ENCODE measurements at places on chromosomes 7 and 10.

DNA sequence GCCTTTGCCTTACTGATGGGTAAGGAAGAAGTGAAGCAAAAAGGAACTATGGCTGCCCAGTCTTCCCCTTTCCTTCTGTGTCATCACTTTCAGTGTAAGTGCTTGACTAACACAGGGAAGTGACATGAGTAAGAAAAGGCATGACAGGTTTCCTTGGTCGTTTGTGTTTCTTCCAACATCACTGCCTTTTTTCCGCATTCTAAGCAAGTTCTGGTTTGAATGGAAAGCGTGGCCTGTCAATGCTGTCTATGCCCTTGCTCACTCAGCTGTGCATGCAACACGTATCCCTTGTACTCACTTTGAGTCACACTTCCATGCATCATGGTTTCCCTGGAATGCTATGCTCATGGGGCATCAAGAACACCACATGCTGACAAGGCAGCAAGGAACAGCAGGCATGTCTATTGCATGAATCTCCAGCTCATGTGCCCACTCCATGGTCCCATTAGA, 111.8 kb downstream of the OAT start:
- DNase-seq, result no peak

DNA sequence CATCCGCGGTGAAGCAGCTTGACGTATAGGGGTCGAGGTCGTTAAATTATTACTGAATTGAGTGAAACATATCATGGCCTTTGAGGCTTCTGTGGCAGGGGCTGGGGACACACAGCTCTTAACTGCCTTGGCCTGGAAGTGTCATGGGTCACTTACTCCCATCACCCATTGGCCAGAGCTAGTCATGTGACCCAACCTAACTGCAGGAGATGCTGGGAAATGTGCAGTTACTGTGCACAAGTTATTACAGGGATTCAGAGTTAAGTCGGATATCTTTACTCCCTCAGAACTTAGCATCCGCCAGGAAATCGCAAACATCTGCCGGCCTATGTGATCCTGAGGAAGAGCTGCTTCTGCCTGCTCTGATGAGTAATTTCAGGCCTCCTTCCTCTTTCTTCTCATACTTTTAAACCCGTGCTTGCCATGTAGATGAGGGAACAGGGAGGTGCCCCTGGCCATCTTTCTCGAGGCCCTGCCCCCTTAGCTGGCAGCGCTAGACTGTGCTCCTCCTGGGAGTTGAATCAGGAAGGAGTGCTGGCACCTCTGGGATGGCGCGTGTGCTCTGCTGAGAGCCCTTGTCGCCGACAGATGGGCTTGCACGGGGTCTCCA, 203.6 kb downstream of the TCF7L2 start:
- DNase-seq, result no peak

- no peak for DNase-seq
Observed at GRCh38 chr7:32416846-32417245, 73.3 kb downstream of the LSM5 start.

DNA sequence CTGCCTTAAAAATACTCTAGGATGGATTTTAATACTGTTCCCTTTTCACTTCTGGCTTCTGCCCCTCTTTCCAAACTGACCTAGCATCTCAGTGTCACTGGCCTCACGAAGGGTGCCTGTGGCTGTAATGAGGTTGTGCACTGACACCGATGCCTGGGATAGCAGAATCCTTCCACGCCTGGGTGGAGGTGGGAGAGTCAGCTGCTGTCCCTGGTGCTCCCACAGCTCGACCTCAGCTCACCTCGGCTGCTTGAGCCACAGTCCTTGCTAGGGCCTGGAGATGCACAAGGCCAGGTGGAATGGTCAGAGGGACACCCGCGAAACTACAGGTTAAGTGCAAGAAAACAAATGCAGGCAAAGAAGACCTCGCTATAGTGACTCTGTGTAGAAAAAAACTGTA, 123.4 kb upstream of the ACBD5 start:
- DNase-seq, result no peak

DNA sequence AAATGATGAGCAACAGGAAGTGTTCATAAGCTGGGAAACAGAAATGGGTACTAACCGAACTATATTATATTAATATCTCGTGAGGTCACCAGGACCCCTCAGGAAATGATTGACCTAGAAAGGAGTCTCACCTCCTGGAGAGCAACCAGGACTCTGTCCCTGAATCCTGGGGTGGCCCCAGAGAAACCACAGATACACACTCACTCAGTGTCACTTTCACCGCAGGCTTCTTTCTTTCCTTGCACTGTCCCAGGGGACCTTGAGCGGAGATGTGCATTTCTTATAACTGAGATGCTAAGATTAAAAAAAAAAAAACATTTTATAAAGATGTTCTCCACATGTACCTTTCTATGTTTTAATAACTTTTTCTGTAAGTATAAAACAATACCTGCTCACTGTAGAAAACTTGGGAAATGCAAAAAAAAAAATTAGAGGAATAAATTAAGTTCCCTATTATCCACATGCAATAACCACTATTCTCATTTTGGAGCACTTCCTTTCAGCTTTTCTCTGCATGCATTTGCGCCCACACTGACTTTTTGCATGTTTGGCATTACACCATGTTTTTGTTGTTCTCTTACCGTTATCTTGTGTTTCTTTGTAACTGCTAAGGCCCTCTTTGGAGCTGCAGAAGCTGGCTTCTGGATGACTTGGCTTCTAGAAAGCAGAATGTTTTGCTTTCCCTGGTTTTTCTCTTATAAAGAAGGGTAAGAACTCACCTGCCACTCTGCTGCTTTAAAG, 15.0 kb downstream of the NOD1 start:
- DNase-seq, result no peak

GRCh38 chr10:112956631-112957350, 6.7 kb downstream of the TCF7L2 start:
- DNase-seq, result no peak

- DNase-seq, result no peak
Observed at GRCh38 chr10:102509387-102509786, 5.6 kb downstream of the SUFU start.
